ENCODE measurements at places on chromosomes 12 and 14.

DNA sequence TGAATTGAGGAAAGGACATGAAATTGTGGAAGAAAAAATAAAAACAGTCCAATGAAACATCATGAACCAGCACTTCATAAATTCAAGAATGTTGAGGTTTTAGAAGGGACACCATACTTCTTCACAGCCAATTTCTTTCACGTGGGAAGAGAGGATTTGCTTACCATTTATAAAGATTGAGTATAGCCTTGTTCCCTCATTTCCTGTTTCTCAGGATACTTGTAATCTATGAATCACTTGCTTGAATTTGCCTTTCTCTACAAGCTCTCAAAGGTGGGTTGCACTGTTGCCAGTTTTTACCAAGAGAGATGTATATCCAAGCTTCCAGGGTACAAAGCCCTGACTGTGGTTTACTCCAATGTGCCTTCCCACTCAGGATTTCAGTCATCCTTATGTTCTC lies 116.1 kb downstream of the DUSP6 start:
- no peak for DNase-seq

DNA sequence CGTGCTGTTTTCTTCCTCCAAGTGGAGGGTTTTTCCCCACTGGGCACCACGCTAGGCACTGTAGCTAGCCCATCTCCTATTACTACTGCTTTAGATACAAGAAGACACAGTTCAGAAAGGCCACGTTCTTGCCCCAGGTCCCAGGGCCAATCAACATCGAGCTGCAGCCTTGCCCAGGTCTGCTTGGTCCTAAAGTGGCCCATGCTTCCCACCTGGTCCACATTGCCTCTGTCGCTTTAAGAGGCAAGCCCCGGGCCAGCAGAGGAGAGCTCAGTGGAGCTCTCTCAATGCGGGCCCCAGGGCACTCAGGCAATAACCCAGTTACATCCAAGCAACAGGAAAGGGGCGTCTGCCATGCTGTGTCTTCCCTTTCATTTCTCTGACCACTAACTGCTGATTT lies 148.1 kb downstream of the CALM1 start:
- DNase-seq, result no peak

- DNase-seq, result no peak
Measured at GRCh38 chr12:51209259-51209658, 8.6 kb downstream of the POU6F1 start.

DNA sequence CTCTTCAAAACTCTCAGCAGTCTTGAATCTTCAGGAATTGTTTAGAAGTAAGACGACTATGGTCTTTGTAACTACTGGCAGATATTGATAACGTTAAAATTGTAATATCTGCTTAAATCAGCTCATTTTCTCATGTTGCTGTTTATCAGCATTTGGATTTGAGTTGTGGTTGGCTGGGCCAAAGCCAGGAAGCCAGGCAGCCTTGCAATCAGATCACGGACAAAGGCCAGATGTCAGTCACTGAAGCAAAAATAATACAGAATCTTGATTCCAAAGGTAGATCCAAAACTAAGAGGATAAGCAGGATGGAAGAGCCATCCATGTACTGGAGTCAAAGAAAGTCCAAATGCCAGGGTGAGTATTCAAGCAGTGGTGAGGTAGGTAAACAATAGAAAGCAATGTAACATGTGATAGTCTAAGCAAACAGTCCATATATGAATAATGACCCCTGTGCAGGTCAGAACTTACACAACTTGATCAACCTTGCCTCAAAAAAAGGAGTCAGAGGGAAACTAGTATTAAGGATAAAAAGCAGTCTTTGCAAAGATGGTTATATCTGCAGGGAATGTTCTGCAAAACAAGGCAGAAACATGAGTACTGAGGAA lies 95.8 kb upstream of the RAP1B start:
- no peak for DNase-seq

DNA sequence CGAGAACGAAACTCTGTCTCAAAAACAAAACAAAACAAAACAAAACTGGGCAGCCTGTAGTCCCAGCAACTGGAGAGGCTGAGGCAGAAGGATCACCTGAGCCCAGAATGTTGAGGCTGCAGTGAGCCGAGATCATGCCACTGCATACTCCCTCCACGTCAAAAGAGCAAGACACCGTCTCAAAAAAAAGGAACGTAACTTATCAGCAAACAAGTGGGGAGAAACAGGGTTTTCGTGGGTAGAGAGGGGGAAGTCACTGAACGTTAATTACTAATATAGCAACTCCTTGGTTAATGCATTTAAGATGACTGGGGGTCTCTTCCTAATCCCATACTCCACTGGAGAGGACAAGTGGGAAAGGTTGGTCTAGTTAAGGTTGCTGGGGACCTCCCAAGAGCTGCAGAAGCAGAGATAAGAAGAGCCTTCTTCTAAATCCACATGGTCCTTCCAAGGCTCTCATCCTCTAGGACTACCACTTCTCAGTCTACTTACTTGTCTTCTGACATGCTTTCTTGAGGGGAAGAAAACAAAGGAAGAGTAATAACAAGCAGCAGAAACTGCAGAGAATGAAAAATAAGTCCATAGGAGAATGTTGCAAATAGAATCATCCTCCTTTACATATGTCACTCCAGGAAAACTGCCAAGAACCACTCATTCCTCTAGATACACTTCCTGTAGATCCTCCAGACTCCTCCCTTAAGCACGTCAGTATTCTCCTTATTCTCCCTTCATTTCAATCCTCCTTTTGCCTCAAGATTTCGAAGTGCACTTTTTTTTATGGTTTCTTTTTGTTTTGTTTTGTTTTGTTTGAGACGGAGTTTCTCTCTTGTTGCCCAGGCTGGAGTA lies 5.8 kb downstream of the NUMB start:
- DNase-seq, result no peak

GRCh38 chr12:89756585-89757398 lies 48.2 kb upstream of the ATP2B1 start:
- no peak for DNase-seq

- no peak for DNase-seq
Measured at GRCh38 chr14:94051115-94051514, 25.0 kb downstream of the OTUB2 start.

DNA sequence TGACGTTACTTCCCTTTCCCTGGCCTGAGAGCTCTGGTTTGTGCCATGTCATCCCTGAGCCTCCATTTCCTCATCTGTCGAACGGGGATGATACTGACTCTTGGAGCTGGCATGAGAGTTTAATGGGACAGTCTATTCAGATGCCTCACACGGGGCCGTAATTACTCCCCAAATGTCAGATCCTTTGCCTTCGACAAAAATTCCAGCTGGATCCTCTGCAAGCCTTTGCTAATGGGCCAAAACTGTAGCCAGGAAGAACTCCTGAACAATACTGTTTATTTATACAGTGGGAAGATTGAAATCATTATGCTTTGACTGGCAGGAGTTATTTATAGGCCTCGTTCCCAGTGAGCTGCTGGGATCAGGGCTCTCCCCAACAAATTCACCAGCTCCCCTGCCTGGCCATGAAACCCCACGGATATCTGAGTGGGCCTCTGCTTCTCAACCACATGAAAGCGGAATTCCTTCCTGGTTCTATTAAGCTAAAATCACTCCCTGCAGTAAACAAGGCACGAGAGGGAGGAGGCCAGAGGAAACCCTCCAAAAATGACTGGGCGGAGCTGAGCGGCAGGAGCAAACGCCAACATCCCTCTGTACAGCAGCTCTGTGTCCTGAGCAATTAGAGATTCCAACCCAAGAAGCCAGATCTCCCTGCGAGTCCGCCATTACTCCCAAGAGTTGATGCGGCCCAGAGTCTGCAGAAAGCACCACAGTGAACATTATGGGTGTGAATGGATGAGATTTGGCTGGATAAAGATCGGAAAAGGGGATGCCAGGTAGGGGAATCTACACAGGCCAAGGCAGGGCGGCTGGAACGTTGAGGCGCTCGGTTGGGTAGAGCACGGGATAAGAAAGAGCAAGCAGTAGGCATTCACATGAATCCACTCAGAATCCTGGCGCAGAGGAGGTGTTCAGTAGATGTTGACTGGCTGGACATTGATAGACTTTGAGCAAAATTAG lies 326.1 kb downstream of the BCL11B start:
- no peak for DNase-seq

GRCh38 chr12:46271863-46272262 lies 3.0 kb upstream of the SLC38A1 start:
- no peak for DNase-seq

- DNase-seq, result no peak
Measured at GRCh38 chr12:14986449-14986848, 13.6 kb downstream of the PDE6H start.

GRCh38 chr14:61335049-61335448 lies 13.7 kb downstream of the PRKCH start:
- no peak for DNase-seq

DNA sequence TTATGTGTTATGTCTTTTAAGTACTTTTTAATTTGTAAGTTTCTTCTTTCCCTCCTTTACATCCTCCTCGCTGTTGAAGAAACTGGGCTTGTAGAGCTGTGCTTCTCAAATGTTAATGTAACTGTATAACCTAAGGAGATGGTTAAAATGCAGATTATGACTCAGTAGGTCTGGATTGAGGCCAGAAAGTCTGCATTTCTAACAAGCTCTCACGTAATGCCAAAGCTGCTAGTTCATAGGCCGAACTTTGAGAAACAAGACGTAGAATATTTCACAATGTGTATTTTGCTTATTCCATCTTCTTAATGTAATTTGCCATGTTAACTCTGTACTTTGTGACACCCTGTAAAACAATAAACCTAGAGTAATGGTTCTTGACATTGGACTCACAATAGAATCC lies 193.3 kb upstream of the SYT1 start:
- no peak for DNase-seq

- no peak for DNase-seq
Measured at GRCh38 chr14:51488569-51489220, 163.0 kb upstream of the FRMD6 start.

DNA sequence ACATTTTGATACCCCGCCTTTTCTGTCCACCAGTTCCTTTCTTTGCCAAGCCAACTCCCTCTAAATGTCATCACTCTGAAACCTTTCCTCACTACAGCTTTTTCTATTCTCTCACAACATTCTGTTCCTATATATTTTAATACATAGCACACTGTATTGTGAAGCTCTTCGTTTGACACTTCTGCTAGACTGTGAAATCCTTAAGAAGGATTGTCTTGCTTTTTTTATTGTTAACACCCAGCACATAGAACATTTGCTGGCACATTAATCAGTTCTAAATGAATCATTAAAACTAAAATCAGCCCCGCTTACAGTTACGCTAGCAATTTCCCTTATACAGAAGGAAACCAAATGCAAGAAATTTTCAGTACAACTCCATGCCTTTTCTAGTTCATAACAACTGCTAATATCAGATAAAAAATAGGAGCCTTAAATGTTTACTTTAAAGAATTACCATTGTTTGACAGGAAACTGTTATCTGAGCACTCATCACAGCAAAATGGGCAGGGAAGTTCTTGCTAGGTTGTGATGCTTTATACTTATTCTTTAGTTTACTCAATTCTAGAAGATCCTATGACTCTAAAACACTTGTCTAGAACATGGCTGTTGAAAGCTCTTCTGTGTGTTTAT lies 93.5 kb downstream of the PPP1R12A start:
- no peak for DNase-seq

GRCh38 chr12:55044135-55044534 lies 24.4 kb downstream of the NEUROD4 start:
- DNase-seq, result no peak

GRCh38 chr14:103065861-103066260 lies 8.5 kb upstream of the CDC42BPB start:
- DNase-seq, result no peak

GRCh38 chr14:43166163-43166562 lies 1340.9 kb downstream of the FSCB start:
- DNase-seq, result no peak

- no peak for DNase-seq
Measured at GRCh38 chr12:111248236-111249017, 120.5 kb downstream of the PHETA1 start.

- DNase-seq, result no peak
Measured at GRCh38 chr14:93974833-93975232, 1.5 kb downstream of the ASB2 start.

DNA sequence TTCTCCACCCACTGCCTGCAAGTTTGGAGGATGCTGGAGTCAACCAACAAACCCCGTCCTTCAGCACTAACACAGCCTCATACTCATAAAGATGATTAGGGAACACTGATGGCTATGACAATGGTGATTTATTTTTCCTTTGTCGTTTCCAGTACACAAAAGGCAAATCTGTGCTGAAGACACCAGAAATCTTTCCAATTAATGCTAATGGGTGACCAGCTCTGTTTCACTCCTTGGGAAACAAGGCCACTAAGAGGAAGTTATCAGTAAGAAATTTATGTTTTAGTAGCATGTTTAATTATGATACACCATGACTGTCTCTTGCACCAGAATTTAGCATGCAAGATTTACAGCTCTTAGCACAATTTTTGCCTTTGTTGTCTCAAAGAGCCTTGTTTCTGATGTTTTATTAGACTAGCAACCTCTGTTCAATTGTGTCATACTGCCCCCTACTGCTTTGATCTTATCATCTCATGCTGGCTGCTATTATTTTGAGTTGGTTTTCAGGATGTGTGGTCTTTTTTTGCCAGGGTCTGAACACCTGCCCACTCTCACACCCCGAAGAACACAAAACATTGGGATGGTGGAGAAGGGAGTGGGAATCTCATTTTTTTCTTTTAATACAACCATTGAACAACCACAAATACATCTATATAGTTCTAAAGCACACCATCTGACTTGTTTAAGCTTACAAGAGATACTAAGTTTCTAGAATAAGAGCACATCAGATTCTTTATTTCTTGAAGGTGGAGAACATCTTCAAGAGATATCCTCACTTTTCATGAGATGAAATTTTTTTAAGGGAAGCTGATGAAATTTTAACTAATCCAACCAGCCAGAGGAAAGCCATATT lies 160.9 kb downstream of the SPTSSA start:
- no peak for DNase-seq

DNA sequence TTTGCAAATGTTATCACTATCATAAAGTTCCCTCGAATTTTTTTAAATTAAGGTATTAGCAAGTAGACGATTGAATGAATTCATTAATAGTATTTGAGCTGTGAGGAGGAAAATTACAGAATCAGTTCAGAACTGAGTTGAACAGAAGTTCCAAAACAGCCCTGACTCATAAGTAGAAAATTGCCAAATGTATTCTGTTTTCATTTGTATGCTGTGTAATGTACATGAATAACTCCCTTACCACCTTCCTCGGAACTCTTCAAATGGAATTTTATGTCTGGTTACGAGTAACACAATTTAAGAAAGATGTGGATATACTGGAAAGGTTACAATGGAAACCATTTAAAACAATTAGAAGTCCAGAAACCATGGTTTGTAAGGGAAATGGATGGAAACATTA lies 283.3 kb upstream of the FAR2 start:
- no peak for DNase-seq

DNA sequence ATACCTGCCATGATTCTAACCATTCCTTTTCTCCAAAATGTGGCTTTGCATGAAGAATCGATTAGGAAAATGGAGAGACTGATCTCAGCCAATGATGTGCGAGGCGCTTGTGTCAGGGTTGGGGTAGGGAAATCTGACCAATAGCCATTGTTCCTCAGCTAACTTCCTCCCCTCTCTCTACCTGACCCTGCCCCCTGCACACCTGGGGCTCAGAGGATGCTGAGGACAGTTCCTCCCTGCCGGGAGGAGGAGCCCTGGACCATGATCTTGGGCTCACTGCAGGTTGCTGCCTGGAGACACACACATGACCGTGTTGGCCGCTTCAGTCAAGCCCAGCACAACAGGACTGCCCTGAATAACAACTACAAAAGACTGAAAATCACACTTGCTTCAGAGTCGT lies 119.8 kb upstream of the SFSWAP start:
- no peak for DNase-seq
